ENCODE measurements at places on chromosomes 5 and 9.

GRCh38 chr5:41325074-41325473, 111.7 kb upstream of the C6 start:
- no peak for DNase-seq

GRCh38 chr5:87074934-87075541, 192.6 kb upstream of the RASA1 start:
- DNase-seq = no peak

DNA sequence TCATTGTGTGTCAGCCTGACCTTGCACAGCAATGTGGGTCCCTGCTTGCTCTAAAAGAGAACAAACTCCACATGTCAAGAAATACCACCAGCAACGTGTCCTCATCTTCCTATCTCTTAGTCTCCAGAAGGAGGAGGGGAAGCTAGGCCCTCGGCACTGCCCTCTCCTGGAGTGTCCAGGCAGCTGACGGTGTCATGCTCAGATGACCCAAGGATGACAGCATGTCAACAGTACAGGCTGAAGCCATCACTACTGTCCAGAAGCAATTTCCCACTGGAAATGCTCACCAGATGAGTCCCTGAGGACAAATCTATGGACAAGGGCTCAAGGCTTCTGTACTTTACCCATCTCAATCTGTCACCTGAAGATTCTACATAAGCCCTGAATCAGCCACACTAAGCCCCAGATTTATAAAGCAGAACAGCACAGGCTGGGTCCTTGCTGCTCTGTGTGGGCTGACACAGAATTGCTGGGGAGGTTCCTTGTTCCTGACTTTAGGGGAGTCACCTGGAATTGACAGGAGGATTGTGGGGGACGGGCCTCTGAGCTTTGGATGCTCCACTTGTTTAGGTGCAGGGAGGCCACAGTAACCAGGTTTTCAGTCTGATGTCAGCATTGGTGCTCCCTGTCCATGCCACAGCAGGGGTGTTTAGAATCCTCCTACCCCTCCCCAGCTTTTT, 210.2 kb downstream of the DAB2IP start:
- no peak for DNase-seq

GRCh38 chr5:19676895-19677294, 311.1 kb downstream of the CDH18 start:
- no peak for DNase-seq

DNA sequence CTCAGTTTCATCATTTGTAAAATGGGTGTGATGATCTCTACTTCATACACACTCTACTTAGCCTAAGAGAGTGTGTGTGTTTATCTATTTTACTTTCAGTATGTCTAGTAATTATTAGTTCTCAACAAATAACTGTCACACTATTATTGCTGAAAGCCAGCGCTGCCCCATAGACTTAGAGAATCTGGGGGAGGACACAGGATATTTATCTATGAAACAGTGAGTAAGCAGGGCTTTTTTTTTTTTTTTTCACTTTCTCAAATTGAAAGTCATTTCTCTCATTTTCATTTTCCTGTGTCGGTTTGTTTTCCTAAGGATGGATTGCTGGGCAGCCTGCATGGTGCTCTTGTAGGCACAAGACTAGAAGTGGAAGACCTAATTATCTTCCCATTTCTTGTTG, 248.4 kb upstream of the RPS23 start:
- no peak for DNase-seq

All from epithelial cell of proximal tubule (primary cell).